ACHN (cell line): ENCODE measurements at places on chromosomes 11 and 22.

DNA sequence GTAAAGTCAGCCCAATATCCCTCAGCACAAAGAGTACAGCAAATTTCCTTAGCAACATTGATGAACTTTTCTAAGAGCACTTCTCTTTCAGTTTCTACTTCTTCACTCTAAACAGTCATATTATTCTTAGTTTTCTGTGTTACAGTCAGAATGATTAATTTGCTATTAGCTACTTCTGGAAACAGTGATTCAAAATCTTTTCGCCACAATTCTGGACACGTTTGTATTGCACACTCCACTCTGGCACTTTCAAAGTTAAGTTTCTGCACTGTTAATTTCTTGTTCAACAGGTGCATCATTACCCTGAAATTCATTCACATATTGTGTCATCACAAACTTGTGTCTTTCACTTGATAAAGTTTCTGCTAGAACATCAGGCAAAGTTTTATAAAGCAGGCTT lies 22.5 kb downstream of the ABTB2 start:
- no peak for DNase-seq

DNA sequence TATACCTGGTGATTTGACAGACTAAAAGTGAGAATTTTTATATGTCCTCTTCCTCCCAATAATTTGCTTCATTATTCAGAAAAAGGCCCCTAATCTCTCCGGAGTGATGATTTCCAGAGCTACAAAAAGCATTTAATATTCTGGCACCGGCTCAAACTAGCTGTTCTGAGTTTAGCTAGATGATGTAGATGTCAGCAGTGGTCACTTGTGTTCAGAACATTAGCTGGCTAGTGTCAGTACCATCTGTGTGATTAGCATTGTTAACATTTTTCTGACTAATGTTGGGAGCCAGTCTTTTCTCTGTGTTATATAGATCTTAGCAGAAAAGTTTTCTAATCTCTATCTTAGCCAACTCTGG lies 68.7 kb upstream of the RRM1 start:
- no peak for DNase-seq

- DNase-seq = no peak
Observed at GRCh38 chr11:61258546-61258945, 17.6 kb downstream of the PGA5 start.

DNA sequence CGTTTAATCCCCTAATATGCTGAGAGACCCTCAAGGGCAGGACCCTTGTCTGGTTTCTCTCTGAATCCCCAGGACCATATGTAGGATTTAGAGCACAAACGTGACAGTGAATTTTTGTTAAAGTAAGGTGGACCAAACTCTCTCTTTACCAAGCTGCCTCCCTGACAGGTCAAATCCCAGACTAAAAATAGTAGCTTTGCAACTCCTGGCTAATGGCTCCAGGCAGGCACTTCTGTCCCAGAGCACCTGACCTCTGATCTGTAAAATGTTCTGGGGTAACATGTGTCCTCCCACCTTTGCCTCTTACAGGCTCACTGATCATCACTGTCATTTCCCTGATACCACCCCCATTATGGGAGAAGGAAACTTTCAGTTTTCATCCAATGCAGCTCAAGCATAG lies 152.3 kb downstream of the SPON1 start:
- DNase-seq = no peak

GRCh38 chr11:20599221-20600019 lies at the start of gene SLC6A5:
SLC6A5 (plus strand) TSS chr11:20599608; CDS start chr11:20599673, 65 bp downstream.
- peak; percentile 59 for DNase-seq

DNA sequence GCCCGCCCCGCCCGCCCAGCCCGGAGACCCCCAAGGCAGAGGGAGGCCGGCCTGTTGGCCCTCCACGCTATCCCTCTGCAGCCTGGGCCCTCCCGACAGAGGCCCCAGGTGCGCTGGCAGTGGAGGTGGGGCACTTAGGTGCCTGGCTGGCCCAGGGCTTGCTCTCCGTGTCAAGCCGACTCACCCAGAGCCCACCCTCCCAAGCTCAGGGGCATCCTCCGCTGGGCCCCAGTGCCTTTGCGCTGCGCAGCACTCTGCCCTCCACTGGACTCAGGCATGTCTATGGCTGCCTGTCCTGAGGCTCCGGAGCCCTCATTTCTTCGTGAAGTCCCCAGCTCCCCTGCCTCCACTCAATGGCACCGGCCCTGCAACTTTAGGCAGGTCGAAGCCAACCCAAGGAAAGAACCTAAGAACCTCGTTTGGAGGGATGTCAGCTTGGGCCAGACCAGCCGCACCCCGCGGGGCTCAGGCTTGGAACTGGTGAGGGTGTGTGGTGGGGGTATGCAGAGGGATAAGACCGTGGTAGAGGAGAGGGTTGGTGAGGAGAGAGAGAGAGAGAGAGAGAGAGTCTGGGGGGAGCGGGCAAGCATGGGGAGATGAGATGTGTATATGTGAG lies 6.1 kb downstream of the SMIM45 start:
- no peak for DNase-seq

DNA sequence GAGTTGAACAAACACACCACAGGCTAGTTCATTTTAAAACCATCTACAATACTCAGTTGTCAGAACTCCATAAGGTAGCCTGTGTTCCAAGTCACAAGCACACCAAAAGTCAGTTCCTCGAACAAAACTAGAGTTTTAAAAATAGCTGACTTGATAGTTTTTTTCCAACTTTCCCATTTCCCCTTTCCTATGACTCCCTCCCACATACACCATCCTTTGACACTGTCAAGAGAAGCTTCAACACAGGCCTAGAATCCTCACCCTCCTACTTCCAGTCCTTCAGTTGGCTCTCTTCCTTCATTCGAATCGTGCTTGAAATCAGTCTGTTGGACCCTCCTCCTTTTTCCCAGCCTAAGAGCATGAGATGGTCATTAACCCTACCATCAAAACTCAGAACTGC lies 105.7 kb upstream of the AKIP1 start:
- no peak for DNase-seq

DNA sequence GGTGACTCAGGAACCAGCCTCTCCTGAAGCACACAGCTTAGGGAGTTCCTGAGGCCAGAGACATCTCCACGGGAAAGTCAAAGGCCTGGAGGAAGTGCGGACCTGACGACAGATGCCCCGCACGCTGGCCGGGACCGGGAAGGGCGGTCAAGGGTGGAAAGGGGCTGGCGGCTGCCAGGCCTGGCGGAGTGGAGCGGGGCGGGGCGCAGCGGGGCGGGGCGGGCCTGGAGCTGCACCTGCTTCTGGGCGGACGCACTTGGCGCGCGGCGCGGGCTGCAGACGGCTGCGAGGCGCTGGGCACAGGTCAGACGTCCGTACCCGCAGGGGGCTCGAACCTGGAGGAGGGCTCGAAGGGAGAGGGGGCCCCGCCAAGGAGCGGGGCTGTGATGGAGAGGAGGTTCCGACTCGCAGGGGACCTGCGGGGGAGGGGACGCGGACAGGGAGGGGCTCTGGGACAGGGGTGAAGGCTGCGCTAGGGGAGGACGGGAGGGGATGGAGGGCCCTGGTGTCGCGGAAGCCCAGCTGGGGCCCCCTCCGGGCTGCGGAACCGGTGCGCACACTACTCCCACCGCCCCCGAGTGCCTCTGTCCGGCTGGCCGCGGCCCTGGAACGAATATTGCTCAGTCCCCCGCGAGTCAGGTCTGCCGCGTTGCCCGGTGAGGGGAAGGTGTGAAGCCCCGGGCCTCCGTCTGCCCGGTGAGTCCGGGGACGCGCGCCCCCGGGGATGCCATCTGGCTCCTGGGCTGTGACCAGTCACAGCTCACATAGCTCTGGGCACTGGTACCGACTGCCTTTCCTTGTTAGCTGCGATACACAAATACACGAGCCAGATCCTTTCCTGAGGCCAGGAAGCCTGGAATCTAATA lies at the start of gene TMEM45B:
TSS of gene TMEM45B (plus strand) at position 253 of the 866 bp plus-strand sequence. CDS start 36,635 bp downstream, outside the sequence.
- DNase-seq = no peak

DNA sequence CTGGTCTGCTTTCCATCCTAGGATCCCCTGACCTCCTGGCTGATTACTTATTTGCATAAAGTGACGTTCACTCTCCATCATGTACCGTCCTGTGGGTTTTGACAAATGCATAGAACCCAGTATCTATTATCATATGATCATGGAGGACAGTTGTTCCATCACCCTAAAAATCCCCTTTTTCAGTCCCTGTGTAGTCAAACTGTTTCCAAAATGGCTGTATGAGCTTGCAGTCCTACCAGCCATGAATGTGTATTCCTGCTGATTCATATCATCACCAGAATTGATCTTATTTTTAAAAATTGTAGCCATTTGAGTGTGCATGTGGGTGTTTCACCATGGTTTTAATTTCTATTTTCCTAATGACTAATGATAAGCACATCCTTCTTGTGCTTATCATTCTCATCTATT lies 108.8 kb downstream of the MPPED1 start:
- no peak for DNase-seq

- no peak for DNase-seq
Observed at GRCh38 chr11:15730995-15731385, 616.3 kb downstream of the INSC start.

DNA sequence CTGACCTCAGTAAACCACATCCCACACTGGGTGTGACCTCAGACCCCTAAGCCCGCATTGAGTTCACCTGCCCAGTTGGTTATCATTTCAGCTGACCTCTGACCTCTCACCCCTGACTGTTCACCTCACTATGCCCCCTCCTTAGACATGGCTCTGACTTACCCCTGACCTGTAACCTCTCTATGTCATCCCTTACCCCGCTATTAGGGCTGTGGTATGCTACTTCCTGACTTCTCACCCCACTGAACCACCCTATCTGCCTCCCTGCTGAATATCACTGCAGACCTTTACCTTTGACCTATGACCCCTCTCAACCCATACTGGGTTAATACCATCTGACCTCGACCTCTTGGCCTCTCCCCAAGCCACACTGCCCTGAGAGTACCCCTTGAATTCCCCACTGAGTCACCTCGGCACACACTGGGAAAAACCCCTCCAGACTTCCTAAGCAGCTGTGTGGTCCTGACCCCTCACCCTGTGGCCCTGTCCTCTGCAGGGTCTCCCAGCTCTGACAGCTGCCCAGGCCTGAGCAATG lies 8.3 kb downstream of the PLCB3 start:
- DNase-seq = no peak

GRCh38 chr11:103980108-103980507 lies 56.3 kb upstream of the DDI1 start:
- no peak for DNase-seq

DNA sequence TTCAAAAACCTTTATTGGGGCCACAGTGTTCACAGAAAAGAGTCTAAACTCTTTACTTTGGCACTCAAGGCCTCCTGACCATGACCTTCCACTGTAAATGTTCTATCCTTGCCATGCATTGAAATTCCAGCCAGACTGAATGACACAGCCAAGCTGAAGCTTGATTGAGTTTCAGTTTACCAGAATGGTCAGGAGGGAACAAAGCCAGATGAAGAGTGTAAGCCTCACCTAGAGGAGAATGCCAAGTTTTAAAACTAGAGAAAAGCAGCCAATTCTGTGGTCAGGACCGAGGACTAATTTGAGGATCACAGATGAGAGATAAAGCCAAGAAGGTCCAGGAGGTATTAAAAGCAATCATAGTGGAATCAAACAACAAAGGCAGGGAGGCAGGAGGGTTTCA lies 215.3 kb downstream of the KCNA4 start:
- DNase-seq = no peak

DNA sequence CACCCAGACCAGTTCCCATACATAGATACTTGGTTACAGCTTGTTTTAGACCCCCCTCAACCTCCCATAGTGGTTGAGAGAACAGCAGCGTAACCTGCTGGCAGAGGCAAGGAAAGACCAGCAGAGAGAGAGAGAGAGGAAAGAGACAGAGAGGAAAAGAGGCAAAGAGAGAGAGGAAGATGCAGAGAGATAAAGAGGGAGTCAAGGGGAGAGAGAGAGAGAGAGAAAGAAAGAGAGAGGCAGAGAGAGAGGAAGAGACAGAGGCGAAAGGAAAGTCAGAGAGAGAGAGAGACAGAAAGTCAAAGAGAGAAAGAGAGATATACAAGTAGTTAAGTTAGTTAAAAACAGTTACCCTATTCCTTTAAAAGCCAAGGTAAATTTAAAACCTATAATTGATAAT lies 52.5 kb downstream of the NEU3 start:
- DNase-seq = no peak

GRCh38 chr11:40328890-40329614 lies 1130.4 kb downstream of the LRRC4C start:
- peak; percentile 98 for DNase-seq

DNA sequence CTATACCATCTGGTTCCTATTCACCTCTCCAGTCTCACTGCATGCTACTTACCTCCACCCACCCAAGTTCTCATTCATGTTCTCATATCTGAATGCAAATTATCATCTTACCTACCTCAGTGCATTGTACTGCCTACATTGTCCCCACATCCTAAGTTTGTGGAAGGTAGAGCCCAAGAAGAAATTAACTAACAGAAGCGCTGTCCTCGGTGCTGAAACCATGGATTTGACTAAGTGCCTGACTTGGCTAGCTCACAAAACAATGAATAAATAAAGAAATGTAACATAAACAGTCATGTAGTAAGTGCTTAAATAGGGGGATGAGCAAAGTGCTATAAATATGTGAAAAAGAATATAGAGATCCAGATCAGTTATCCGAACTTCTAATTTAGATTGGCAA lies 63.2 kb downstream of the GRIA4 start:
- peak; percentile 63 for DNase-seq

GRCh38 chr11:11514246-11514645 lies 107.6 kb downstream of the GALNT18 start:
- no peak for DNase-seq
